Naive thymus-derived CD8-positive, alpha-beta T cell (primary cell): ENCODE measurements at places on chromosomes 13 and 19.

GRCh38 chr19:5913739-5914357 lies at the start of gene CAPS:
Gene CAPS (plus strand): TSS chr19:5914254. CDS start chr19:5914407, 153 bp downstream.
- DNase-seq: no peak

- peak; percentile 60 for DNase-seq
Measured at GRCh38 chr13:112888238-112889111, 80.5 kb upstream of the MCF2L start.

DNA sequence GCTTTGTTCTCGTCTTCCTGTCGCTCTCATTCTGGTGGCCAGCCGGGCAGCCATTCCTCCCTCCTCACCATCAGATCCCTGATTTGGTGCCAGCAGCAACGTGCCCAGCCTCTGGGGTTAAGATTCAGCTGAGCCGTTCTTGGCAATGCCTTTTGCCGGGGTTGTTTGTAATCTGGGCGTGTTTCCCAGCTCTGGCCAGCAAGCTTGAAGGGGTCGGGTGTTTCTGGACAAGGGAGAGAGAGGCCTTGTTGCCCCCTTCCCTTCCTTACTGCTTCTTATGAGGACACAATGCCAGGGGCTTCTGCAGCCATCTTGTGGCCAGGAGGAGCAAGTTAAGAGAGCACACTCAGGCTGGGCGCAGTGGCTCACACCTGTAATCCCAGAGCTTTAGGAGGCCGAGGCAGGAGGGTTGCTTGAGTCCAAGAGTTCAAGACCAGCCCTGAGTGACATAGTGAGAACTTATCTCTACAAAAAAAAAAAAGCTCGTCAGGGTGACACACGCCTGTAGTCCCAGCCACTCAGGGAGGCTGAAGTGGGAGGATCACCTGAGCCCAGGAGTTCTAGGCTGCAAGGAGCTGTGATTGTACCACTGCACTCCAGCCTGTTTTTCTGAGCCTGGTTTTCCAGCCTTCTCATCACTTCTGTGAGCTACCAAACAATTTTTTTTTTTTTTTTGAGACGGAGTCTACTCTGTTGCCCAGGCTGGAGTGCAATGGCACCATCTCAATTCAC lies 10.7 kb upstream of the CRTC1 start:
- DNase-seq: no peak

DNA sequence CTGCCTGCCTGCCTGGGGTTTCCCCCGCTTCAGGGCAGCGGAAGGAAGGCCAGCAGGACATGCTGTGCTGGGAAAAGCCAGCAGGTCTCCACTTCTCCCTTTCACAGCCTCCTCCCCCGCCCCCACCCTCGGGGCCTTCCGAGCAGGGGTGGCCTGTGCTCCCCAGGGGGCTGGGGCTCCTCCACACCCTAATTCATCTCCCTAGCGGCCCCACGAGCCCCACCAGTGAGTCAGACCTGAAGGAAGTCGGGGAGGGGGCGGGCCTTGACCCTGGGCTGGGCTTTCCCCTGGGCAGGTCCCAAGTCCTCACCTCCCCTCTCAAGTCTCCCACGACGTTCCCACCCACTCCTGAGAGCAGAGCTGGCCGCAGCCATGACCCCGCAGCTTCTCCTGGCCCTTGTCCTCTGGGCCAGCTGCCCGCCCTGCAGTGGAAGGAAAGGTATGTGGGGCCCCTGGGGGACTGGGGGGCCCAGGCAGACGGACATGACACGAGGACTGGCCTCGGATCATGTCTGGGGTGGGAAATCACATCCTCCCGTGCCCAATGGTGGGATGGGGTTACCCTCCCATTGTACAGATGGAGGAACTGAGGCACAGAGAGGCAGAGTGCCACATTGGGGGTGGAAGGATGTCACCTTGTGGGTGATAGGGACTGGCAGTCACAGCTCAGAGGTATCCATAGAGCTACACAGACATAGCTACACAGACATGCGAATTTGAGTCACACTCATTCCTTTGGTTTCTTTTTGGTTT lies at the start of gene EBI3:
EBI3 (plus strand) TSS at position 345 of the 753 bp plus-strand sequence; CDS start at position 373, 28 bp downstream.
- DNase-seq: no peak

GRCh38 chr19:8659905-8660304 lies 29.5 kb downstream of the NFILZ start:
- DNase-seq: no peak

DNA sequence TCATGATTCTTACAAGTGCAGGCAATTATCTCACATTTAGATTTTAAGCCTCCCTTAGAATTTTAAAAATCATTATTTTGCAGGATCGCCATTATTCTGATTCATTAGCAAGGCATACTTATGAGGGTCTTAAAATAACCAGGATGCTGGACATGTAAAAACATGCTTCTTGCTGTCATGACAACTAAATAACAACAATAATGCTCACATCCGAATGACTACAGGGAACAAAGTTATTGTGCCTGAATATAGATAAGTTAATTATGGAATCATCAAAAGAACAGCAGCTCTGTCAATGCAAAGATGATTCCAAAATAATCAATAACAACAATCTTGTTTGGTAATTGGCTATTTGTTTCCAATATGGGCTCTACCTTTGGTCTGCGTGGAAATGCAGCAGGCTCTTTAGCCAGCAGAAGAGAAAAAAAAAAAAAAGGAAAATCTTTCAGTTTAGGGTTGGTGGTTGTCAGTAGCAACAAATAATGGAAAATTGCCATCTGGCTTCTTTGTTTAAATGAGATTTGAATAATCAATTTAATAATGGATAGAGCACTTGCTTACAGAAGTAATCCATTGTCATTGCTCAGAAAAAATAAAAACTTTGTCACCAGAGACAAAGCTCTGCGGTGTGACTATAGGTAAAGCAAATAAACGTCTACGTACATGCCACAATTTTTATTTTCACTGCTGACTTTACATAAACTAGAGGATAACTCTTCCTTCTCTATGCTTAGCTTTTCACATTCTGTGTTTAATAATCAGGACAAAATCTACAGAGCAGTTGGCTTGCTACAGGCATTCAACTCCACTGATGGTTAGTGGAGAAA lies 468.9 kb upstream of the TSHZ3 start:
- no peak for DNase-seq

GRCh38 chr13:48783181-48783630 lies 129.5 kb downstream of the CYSLTR2 start:
- DNase-seq: no peak

DNA sequence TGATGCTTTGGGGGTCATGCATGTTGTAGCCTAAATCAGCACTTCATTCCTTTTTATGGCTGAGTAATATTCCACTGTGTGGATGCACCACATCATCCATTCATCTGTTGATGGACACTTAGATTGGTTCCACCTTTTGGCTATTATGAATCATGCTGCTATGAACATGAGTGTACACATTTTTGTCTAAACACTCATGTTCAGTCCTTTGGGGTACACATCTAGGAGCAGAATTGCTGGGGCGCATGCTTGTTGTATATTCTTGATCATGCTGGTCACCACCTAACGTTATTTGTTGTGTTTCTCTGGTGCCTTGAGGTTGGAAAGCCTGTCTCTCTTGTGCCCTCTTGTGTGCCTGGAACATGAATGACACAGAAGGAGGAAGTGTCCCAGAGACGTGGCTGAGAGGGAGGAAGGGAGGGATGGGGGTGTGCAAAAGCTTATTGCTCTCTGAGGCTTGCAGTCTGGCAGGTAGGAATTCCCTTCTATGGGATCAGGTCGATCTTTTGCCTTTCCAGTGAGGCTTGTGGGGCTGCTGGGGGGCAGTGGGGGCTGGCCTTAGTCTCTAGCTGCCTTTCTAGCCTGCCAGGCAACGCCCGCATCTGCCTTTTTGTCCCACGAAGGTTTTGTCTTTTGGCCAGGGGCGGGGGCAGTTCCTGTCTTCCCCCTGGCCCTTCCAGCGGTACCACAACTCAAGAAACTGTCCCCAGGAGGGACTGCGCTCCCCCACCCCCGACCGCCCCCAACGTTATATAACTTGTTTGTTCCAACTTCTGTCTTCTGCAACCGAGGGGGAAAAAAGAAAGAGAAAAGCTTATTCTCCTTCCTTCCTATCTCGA lies 7.6 kb downstream of the KLHL26 start:
- no peak for DNase-seq

DNA sequence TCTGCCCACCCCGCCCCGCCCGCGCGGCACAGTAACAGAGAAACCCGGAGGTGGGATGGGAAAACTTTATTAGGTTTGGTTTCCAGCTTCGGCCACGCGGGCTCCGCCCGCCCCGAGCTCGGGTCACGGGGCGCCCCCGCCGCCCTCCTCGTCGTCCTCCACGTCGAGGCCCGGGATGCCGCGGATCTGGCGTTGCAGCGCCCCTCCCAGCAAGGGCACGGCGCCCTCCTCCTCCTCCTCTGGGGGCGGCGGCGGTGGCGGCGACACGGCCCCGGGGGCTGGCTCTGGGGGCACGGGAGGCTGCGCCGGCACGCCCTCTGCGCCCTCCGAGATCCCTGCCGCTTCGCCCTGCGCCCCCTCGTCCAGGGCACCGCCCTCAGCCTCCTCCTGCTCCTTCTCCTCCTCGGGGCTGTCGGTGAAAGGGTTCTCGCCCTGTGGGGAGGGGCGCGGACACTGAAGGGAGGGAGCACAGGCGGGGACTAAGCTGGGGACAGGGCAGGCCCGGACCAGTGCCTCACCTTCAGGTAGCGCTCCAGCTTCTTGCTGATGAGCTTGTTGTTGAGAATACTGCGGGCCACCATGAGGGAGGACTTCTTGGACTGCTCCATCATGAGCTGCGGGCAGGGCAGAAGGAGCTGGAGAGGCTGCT lies 536 bp upstream of the AKAP8 start:
- no peak for DNase-seq

DNA sequence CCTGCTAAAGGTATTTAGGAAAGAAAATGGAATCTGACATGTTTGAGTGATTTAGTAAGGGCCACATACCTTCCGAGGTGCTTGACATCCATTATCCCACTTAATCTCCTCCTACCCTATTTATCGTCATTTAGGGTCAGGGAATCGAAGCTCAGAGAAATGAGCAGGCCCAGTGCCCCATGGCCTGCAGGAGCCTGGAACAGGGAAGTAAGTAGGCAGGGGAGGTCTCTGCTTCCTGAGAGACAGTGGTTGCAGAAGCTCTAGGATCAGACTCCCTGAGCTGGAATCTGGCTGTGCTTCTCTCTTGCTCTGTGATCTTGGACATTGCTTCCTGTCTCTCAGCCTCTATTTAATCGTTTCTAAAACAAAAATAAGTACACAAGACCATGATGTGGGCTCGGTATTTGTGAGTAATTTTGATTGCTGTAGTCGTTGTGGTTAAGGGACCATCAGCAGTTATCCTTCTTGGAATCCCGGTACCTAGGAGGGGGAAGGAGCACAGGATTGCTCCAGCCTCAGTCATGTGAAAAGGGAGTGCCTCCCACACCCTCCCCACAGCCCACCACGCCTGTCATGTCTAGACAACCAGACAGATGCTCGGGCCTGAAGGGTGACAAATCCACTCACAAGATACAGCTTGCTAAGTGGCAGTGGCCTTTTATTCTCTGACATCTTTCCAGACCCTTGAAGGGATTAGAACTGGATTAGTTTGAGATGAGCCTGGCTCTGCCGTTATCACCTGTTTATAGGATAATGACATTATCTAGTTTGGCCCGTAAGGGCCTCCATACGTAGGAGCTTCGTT lies 169.2 kb upstream of the TSHZ3 start:
- no peak for DNase-seq
